ENCODE measurements at places on chromosomes 1 and 21. TPM values are rescaled to one million over a fixed set of nuclear protein-coding genes. Genes with fewer than 3 reads are reported as not detected.
A peak's percentile ranks its signal among the peaks of the same experiment; 100 is the strongest.

DNA sequence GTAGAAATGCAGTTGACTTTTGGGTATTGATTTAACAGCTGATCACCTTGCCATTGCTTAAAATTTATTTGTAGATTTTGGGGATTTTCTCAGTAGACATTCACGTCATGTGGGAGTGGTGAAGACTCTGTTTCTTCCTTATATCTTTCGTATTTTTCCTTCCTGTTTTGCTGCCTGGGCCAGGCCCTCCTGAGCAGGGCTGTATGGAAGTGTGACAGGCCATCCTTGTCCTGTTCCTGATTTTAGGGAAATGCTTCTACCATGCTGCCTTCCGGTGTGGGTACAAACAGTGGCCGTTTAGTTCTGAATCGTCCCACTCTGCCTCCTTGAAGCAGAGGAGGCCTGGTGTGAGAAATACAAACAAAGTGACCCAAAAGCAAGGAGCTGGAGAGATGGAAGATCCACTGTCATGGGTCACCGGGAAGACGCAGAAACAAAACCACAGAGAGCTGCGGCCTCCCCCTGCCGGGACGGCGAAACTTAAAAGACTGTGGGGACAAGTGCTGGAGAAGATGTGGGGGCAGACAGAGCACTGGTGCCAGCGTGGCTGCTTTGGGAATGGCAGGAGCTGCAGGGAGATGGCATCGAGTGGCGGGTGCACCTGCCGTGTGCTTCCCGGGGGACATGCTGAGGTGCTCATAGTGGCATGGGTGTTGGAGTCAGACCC, 7.6 kb downstream of the AGPAT3 start:
- DNase-seq = no peak

The KLF17 gene
- total RNA-seq = not detected

- DNase-seq = no peak
These were observed 26.8 kb downstream of the SZRD1 start for GRCh38 chr1:16393570-16394521.

DNA sequence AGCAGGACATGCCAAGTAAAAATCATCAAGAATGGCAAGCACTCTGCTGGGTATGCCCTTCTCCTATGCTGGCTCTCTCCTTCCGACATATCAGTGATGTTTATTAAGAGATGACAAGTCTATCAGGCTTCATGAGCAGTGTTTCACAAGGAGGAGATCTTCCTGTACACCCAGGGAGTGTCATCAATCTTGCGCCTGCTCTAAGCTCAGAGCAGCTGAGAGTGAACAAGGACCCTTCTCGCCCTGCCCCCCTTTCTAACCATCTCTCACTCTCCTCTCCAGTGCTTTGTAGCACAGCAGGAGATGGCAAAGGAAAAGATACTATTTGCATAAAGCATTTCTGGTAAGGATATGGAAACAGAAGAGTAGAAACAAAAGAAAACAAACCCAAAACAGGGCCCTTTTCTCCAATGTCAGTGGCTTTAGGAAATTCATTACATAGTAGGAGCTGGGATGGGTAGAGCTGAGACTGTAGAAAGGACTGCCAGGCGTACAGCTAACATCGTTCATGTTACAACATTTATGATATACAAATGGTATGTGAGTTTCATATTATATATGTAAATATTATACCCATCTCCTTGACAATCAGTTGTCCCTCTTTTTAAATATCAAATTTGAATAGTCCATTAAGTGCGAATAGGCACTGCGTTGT, 201.7 kb downstream of the NUF2 start:
- no peak for DNase-seq

DNA sequence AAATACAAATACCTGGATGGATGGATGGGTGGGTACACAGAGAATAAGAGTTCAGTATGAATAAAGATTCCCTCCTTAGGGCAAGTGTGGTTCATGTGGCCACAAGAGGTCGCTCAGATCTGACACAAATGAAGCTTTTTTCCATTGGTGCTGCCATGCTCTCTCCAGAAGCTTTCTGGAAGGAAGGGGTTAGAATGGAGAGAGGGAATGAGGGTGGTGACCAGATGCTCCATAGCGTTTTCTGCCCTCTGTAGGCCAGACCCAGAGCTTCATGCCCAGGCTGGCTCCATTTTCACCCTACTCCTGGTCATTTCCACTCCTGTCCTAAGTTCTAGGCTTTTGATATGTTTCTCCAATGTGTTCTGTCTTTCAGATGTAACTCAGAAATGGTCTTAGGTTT, 3.3 kb upstream of the FCRL6 start:
- peak; percentile 77 for DNase-seq

DNA sequence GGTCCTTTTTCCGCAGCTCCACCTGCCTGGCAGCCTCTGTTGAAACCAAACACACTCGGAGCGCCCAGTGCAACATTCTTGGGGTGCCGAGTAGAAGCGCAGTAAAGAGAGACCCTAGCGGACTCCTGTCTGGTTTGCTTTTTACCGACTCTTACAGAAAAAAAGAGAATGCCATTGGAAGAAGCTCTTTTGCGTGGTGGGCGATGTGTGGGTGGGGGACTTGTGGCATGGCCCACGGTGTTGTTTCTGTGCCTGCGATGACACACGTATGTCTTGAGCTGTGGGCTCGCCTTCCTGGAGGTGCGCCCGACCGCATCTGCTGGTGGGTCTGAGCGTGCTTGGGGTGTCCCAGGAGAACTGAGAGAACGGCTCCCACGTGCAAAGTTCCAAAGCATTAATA, 7.3 kb upstream of the BARHL2 start:
- no peak for DNase-seq

The NTNG1 gene
- total RNA-seq = 0.26 TPM

The NECTIN4 gene
- not detected for total RNA-seq

DNA sequence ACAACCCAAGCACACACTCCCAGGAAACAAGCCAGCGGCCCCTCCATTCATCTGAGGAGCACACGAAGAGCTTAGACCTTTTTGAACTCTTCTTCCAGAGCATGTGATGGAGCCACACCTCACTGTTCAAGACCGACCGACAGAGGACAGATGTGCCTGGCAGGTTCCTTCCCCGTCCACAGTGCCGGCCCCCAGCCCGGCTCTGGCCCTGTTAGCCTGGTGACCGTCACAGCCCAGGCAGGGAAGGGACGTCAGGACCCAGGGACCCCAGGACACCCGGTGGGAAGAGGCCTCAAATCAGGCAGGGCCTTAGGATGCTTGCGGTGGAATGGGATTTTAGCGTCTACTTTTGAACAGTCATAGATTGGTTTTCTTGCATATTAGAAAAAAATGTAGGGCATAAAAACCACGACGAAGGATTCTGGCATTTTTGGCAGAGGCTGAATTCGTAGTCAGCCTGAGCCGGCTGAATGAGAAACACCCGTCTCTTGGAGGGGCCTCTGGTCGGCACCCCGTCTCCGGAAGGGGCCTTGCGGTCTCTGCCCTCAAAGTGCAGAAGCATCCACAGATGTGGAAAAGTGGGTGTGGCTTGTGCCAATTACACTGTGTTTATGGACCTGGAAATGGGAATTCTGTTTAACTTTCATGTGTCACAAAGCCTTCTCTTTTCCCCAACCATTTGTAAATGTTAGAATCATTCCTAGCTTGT, 79.3 kb downstream of the SIK1 start:
- no peak for DNase-seq

GRCh38 chr1:243793298-243793697, 56.7 kb downstream of the AKT3 start:
- DNase-seq = no peak

DNA sequence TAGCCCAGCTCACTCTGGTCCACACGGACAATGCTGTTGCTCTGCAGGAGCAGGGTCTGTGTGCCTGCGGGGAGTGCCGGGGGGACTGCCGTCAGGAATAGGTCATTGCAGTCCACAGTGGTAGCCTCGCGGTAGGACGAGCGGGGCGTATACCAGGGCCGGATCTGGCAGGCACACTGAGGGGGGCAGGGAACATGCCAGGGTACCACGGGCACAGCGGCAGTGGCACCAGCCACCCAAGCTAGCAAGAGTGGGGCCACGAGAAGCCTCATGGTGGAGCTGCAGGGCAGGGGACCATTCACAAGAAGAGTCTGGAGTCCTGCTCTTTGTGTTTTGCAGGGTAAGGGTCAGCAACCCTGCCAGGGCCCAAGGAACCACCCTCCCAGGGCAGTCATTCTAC, 65.8 kb downstream of the LRRN2 start:
- DNase-seq = no peak

DNA sequence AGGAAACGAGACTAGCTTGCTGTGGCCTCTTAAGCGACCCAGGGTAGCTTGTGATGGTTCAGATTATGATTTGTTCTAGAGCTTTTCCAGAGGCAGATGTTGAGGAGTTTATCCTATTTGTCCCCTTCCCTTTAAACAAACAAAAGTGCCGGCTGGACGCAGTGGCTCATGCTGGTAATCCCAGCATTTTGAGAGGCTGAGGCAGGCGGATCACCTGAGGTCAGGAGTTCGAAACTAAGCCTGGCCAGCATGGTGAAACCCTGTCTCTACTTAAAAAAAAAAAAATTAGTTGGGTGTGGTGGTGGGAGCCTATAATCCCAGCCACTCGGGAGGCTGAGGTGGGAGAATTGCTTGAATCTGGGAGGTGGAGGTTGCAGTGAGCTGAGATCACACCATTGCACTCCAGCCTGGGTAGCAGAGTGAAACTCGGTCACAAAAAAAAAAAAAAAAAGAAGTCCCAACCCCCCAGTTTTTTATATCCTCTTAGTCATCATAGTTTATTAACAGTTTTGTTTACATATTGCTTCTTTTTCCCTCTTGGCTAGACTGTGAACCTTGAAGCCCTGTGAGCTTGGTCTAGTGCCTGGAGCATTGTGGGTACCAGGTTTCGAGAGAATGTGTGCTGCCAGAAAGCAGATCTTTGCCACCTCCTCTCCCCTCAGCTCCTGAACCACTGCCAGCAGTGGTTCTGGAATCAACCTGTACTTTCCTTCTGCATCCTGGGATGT, 29.8 kb downstream of the MAPKAPK2 start:
- no peak for DNase-seq

DNA sequence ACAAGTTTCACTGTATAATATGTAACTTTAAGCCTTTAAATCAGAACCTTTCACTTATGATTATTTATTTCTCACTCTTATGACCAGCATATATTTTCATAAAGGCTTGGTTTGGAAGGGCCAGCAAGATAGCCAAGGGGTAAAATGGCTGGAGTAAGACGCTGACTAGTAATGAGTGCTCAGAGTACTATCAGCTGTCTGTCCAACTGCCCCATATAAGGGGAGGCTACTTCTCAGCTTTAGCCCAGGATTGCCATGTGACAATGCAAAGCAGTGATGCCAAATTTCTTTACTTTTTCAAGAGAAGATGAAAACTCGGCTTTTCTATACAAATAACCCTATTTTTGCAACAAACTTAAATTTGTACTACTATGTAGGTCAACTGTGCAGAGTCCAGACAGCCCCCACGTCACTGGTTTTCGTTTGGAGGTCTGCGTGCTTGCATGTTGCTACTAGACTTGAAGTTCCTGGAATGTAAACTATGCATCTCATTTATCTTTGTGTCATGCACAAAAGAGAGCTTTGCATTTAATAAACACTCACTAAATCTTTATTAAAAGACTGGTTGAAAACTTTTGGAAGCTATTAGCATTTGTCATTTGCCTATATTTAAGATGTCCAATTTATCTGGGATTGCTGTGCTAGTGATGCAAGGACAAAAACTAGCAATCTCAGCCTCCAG, 110.4 kb downstream of the TNFSF18 start:
- DNase-seq = no peak

DNA sequence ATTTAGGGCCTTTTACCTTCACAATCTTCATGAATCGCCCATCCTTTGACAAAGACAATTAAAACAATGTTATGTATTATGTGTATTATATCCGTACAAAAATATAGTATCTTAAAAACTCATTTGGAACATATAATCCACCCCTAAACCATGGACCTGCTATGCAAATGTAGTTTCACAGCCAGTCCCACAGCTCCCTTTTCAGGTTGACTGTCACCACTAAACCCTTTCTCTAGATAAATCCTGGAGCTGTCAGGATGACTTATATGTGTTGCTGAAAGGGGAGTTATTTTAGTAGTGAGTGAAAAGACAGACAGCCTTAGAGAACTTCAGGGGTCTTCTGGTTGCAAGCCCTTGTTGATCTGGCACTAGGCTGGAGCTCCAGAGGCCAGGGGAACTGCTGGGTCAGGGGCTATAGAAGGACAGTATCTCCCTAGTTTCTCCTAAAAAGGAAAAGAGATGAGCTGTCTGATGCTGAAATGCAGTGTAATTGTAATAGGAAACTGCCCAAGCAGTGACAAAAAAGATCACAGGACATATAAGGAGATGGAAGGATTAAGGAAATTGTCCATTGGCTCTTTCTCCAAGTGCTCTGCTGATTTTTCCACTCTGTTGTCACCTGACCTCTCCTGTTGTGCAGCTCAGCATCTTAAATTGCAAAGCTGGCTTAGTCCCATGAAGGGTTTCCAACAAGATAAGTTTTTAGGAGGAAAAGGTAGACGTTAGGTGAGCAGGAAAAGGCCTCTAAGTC, 127.7 kb downstream of the S1PR1 start:
- no peak for DNase-seq

DNA sequence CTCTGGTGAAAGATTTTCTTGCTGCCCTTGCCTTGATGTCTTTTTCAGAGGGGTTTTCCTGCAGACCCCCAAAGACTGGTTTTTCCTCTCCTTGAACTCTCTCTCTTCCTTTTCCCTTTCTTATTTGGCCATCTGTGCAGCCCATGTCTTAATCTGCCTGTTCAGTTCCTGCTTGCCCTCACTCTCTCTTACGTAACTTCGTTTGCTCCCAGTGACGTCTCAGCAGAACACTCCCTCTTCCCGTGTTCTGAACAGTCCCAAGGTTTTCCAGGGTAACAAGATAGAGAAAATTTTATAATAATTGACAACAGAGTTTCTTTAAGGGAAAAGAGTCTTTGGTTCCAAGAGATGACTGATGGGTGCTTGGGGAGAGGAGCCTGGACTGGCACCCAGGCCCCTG, 109.1 kb upstream of the LMO4 start:
- DNase-seq = no peak

- peak; percentile 39 for DNase-seq
These were observed 617.3 kb downstream of the MATN1 start for GRCh38 chr1:30106125-30106524.

DNA sequence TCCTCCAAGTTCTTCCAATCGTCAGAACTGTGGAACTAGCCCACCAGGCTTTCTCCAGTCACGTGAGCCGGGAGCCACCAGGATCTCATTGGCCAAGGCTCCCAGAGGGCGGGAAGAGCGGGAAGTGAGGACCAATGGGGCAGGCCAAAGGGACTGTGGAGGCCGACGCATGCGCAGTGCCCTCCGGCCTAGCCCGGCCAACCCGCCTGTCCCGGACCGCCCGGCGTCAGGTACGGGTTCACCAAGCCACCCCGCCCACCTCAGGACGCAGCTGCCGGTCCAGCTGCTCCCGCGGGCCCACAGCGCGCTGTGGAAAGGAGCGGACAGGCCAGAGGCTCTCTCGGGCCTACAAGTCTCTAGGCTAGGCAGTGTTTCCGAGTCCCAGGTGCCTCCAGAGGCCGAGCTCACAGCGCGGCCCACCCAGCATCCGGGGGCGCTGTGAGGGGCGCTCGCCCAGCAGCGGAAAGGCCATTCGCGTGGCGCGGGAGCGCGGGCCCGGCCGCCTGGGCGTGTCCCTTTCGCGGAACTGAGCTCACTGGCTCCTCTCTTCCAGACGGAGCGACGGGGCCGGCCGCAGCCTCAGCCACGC, 10.9 kb downstream of the OR14I1 start:
- no peak for DNase-seq

The BACE2 gene
- 22.6 TPM for total RNA-seq

The SH2D5 gene
- total RNA-seq = 0.18 TPM

The FAM72D gene
- 0.13 TPM for total RNA-seq

GRCh38 chr1:9275161-9275560, 17.5 kb upstream of the SPSB1 start:
- DNase-seq = no peak

- DNase-seq = no peak
These were observed 23.8 kb upstream of the PPP1R15B start for GRCh38 chr1:204435381-204435831.

All from left cardiac atrium (tissue), 4 donors.